Activated T-cell treated with anti-CD3 and anti-CD28 coated beads, Interleukin-2, amount 50 U/mL, for 4 hours (primary cell): ENCODE measurements at places on chromosomes 1 and 21. TPM values are rescaled to one million over a fixed set of nuclear protein-coding genes. Genes with fewer than 3 reads are reported as not detected.

DNA sequence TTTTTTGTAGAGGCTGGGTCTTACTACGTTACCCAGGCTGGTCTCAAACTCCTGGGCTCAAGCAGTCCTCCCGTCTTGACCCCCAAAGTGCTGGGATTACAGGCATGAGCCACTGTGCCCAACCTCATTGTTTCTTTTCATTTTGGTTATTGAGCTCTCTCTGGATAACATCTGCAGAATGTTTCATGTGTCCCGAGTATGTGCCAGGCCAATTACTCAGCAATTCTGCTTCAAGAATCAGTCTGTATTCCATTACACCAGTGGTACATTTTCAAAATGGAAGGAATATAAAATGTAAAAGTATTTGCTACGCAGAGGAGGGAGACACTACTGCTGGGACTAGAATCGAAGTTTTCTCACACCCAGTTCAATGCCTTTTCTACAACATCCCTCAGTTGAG, 1.7 kb upstream of the ELOA start:
- no peak for DNase-seq

GRCh38 chr1:167419245-167419644, 99.1 kb downstream of the CD247 start:
- DNase-seq: no peak

- DNase-seq: no peak
These were observed 14.2 kb upstream of the EFNA1 start for GRCh38 chr1:155113450-155113980.

DNA sequence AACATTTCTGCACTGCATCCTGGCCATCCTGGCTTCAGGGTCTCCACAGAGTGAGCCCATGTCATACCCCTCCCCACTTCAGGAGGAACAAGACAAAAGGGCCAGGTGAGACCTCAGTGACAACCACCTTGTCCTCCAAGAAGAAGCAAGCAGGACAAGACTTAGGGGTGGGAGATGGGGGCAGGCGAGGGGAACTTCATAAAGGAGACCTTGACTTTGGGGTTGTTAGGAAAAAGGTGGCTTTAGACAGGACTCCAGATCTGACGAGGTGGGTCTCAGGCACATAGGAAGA, 24.0 kb upstream of the SLAMF9 start:
- DNase-seq: no peak

- DNase-seq: no peak
These were observed 87.0 kb upstream of the C1orf21 start for GRCh38 chr1:184299796-184300195.

DNA sequence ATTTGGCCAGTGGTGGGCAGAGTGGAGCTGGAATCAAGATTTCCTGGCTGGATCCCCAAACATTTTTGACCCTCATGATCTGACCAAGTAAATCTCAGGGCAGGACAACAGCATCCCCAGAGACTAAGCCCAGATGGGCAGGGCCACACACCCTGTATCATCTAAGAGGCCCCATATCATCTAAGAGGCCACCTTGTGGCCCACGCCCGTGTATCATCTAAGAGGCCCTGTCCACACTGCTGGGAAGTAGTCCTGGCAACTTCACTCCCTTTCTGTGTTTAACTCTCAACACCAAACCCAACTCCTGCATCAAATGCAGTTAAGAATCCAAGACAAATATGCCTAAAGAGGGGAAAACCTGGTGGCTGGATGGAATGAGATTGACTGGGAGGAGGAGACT, 81.6 kb upstream of the SSX2IP start:
- no peak for DNase-seq

Gene EXOSC10
- total RNA-seq: 85.1 TPM

DNA sequence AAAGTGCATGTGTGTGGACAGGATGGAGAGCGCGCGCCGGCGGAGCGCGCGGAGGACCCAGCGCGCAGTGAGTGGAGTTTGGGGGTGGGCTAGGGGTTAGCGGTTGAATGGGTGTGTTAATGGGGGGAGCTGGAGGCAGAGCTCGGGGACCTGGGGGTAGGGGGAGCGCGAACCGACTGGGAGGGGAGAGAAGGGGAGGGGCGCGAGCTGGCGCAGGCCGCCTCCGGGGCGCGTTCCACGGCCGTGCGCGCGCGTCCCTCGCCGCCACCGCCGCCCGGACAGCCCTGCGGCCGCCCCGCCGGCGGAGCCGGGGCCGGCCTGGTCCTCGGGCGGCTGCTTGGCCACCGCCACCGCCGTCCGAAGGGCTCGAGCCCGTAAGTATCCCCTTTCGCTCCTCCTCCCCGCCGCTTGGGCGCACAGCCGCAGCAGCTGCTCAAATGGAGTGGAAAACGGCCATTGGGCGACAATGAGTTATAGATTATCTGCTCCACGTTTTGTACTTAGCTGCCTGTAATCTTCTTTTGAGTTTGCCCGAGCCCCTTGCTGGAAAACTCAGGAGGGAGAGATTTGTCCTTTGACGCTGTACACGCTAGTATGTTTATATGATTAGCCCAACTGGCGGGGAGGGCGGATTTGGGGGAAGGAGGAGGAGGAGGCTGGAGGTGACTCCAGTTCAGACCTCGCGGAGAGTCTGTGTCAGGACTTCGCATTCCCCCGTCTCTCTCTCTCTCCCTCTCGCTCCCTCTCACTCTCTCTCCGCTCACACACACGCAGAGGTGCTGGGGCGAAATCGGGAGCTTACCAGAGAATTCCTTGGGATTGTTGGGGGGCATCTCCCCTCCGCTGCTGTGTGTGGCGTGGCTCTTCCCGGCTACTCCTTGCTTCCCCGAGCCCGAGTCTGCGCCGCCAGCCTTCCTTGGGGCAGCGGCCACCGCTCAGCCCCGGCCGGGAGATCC, at the start of gene ADGRL2:
Gene ADGRL2 (plus strand): TSS at position 240 of the 956 bp plus-strand sequence. CDS start 36,051 bp downstream, outside the sequence.
- no peak for DNase-seq

DNA sequence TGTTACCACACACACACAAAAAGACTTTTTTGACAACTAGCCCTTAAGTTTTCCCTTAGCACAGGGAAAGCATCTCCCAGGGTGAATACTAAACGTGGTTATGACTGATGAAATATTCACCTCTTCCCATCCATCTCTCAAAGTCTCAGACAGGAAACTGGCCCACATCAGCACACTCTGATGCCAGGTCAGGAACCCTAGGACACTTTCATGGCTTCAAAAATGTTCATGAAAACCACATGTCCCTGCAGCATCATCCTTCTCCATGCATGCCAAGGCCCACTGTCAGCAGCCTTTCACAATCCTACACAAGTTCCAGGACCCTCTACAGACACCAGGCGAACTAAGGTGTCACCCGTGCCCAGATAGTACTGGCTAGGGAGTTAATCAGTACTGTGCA, 68.7 kb downstream of the DNTTIP2 start:
- no peak for DNase-seq
